ENCODE measurements at places on chromosomes 2 and 18.

DNA sequence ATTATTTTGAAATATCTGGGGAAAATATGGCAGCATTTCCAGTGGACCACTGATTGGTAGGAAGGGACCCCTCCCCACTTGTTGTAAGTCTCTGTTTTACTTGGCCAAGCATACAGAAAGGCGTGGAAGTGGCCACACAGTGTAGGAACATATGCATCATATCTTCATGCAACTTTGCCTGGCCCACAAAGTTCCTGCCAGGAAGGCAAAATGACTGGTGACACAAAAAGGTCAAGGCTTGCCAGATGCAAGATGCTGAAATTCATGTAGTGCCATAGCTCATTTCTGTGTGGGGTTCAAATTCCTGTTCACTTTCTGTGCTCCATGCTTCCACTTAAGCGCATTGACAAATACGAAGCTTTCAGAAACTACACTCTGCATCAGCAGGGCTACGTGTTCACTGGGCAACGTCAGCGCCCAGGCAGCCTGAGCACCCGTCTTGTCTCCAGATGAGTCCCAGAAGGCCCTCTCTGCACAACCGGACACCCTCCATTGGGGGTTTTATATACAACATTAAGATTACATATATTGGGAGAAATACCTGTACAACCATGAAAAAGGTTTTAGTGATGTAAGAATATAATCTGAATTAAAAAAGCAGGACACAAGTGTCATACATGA lies 3.6 kb downstream of the DYNC2LI1 start:
- DNase-seq: no peak
- no peaks in the 10 kb centered on the region for H3K27me3 ChIP-seq
- H3K4me3 ChIP-seq: no peak overlapping the region
- H3K4me1 ChIP-seq: peaks cover 11% of the 10 kb centered on the region
- H3K27ac ChIP-seq: no peak overlapping the region

DNA sequence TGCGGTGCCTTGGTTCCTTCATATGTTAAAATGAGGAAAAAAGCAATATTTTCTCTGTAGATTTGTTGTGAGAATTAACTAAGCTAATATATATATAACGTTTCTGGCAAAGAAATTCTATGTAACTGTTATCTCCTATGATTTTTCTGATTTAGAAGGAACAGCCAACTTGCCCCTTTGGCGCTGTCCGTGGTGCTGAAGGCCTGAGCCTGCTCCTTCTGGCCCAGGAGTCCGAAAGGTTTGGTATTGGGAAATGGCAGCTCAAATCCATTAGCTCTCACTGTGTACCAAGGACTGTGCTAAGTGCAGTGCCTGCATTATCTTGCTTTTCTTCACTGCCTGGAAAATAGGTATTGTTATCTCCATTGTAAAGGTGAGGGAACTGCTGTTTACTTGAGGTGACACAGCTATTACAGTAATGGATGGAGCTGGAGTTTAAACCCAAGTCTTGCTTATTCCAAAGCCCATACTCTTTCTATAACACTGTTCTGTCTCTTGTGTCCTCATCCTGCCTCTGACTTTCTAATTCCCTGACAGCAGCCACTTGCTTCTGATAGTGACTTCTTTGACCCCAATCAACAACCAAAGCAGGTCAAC lies 52.2 kb downstream of the C1QL2 start:
- H3K4me3 ChIP-seq: no peak overlapping the region
- DNase-seq: peak; percentile 67
- H3K27me3 ChIP-seq: no peaks in the 10 kb centered on the region
- H3K4me1 ChIP-seq: no peaks in the 10 kb centered on the region
- no peaks in the 10 kb centered on the region for H3K36me3 ChIP-seq

- H3K36me3 ChIP-seq: no peaks in the 10 kb centered on the region
- H3K4me1 ChIP-seq: no peaks in the 10 kb centered on the region
- DNase-seq: no peak
- H3K27ac ChIP-seq: no peak overlapping the region
- no peak overlapping the region for H3K4me3 ChIP-seq
- H3K27me3 ChIP-seq: peaks cover 24% of the 10 kb centered on the region
Measured at GRCh38 chr2:9020267-9020666, 16.8 kb upstream of the MBOAT2 start.

- no peak overlapping the region for H3K27ac ChIP-seq
- DNase-seq: no peak
- H3K4me1 ChIP-seq: no peaks in the 10 kb centered on the region
- no peak overlapping the region for H3K4me3 ChIP-seq
Measured at GRCh38 chr2:186862869-186863709, 14.1 kb upstream of the ZSWIM2 start.

- H3K36me3 ChIP-seq: no peaks in the 10 kb centered on the region
- peaks cover 12% of the 10 kb centered on the region for H3K27me3 ChIP-seq
- DNase-seq: peak; percentile 66
- no peaks in the 10 kb centered on the region for H3K4me1 ChIP-seq
Measured at GRCh38 chr18:63963615-63964256, 6.1 kb upstream of the SERPINB8 start.

GRCh38 chr2:204346906-204347305 lies 198.4 kb upstream of the PARD3B start:
- peaks cover 19% of the 10 kb centered on the region for H3K27me3 ChIP-seq
- no peak overlapping the region for H3K4me3 ChIP-seq
- no peak for DNase-seq
- no peaks in the 10 kb centered on the region for H3K4me1 ChIP-seq

DNA sequence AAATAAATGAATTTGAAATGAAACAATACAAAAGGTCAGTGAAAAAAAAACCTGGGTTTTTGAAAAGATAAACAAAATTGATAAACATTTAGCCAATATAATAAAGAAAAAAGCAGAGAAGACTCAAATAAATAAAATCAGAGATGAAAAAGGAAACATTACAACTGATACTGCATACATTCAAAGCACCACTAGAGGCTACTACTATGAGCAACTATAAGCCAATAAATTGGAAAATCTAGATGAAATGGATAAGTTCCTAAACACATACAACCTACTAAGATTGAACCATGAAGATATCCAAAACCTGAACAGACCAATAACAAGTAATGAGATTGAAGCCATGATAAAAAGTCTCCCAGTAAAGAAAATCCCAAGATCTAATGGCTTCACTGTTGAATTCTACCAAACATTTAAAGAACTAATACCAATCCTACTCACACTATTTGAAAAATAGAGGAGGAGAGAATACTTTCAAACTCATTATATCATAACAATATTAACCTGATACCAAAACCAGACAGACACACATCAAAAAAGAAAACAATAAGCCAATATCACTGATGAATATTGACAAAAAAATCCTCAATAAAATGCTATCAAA lies 80.8 kb upstream of the CERS6 start:
- H3K27me3 ChIP-seq: no peaks in the 10 kb centered on the region
- H3K36me3 ChIP-seq: no peaks in the 10 kb centered on the region
- DNase-seq: no peak
- H3K4me3 ChIP-seq: no peak overlapping the region

GRCh38 chr2:9984871-9985480 lies 33.5 kb downstream of the GRHL1 start:
- DNase-seq: no peak
- H3K27ac ChIP-seq: no peak overlapping the region
- H3K4me3 ChIP-seq: no peak overlapping the region
- H3K27me3 ChIP-seq: peaks cover 37% of the 10 kb centered on the region
- H3K36me3 ChIP-seq: no peaks in the 10 kb centered on the region

GRCh38 chr18:10239991-10240634 lies 214.3 kb upstream of the APCDD1 start:
- no peak overlapping the region for H3K4me3 ChIP-seq
- H3K27ac ChIP-seq: no peak overlapping the region
- H3K27me3 ChIP-seq: no peaks in the 10 kb centered on the region
- no peak for DNase-seq

- no peak for DNase-seq
- H3K4me1 ChIP-seq: peaks cover 6% of the 10 kb centered on the region
Measured at GRCh38 chr2:288758-289361, 969 bp upstream of the ALKAL2 start.

DNA sequence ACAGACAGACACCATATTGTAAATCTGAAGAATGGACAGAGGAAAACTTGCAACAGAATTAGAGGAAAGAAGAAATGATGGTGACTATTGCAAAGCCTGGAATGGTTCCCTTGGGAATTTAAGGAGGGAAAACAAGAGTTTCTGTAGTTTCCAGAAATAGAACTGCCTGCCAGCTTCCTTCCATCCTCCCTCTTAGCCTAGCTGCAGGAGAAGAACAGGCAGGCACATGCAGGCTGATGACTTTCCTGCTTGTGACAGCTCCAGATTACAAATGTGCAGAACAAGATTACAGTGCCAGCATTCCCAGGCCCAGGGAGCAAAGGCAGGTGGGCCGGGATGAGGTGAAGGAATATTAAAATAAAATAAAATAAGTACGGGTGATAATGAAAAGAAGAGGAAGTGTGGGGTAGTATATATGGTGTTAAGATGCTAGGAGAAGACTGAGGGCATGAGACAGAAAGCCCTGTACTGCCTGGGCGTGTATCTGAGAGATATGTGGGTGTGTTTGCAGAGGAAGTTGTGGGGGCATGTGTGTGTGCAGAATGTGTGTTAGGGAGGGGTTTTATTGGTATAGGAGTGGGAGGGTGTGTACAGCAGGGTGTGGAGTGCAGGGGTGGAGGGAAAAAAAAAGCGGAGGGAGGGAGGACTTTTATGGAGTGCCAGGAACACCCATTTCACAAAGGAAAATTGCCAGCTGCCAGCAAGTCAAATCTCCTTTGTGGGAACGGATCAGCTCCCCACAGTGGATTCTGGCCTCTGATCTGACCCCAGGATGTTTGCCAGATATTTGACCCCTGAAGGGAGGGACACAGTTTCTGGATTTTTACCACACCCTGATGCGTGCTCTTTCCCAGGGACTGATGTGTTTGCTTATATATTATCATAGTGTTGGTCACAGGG lies 43.9 kb upstream of the NEMP2 start:
- no peaks in the 10 kb centered on the region for H3K27me3 ChIP-seq
- H3K36me3 ChIP-seq: no peaks in the 10 kb centered on the region
- no peak for DNase-seq

DNA sequence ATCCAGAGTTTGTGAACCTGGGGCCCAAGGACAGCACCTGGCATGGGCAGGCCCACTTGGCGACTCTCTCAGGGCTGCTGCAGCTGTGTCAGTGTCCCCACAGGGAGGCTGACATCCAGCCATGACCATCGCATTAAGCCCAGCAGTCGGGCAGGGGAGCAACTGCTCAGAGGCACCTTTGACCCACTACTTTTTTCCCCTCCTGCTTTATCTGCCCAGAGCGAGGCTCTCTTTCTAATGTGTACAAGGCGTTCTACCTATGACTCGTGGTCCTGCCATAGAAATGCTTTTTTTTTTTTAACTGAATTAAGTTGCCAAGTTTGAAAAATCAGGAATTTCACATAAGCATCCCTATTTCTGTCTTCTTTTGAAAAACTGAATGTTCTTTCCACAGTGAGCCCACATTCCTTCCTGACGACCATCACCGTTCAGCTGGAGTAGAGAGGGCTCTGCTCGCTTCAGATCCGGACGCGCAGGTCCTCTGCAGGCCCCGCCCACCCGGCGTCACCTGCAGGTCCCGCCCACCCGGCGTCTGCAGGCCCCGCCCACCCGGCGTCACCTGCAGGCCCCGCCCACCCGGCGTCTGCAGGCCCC lies 403 bp upstream of the CLUL1 start:
- H3K27ac ChIP-seq: no peak overlapping the region
- no peaks in the 10 kb centered on the region for H3K36me3 ChIP-seq
- peak overlapping the region; percentile 10 for H3K4me3 ChIP-seq
- H3K4me1 ChIP-seq: peaks cover 12% of the 10 kb centered on the region
- H3K27me3 ChIP-seq: peaks cover 30% of the 10 kb centered on the region
- no peak for DNase-seq

DNA sequence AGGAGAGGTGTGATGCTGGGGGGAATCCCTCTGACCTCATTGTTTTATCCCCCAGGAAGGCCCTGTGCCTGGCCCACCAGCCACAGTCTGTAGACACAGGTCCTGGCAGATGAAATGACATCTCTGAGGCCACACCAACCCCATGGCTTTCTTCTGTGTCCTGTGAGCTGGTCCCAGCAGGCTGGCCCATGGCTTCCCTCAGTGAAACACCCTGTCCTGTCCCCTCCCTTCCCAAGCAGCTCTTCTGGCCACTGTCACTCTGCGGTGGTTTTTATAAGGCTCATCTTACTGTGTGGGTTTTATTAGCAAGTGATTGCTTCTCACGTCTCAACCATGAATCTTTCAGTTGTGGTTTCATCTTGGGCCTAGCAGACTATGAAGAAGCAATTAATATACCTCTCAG lies 102.8 kb upstream of the STPG4 start:
- H3K27ac ChIP-seq: no peak overlapping the region
- H3K4me1 ChIP-seq: no peaks in the 10 kb centered on the region
- H3K4me3 ChIP-seq: no peak overlapping the region
- H3K36me3 ChIP-seq: no peaks in the 10 kb centered on the region
- peaks cover 17% of the 10 kb centered on the region for H3K27me3 ChIP-seq

GRCh38 chr2:47323009-47323821 lies 79.7 kb upstream of the MSH2 start:
- no peak overlapping the region for H3K27ac ChIP-seq
- H3K4me1 ChIP-seq: no peaks in the 10 kb centered on the region
- no peaks in the 10 kb centered on the region for H3K36me3 ChIP-seq
- peak; percentile 77 for DNase-seq

- H3K4me1 ChIP-seq: no peaks in the 10 kb centered on the region
- no peak overlapping the region for H3K4me3 ChIP-seq
- H3K27ac ChIP-seq: no peak overlapping the region
- peaks cover 18% of the 10 kb centered on the region for H3K27me3 ChIP-seq
Measured at GRCh38 chr2:235087832-235088495, 136.1 kb downstream of the SH3BP4 start.

DNA sequence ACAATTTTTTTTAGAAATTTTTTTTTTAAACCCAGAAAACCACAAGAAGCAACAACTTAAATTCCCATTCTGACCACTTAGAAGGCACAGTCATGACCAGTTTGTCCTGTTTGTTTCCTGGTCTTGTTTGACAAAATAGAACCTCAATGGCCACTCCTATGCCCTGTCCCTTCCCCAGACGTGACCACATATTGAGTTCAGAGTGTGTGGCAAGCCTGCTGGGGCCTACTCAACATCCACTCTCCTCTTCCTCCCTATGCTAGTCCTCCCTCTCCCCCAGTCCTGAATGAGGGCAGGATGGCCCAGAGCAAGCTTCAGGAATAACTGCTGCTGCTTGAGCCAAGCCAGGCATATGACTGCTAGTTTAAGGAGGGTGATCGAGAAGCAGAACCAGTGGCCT lies 89.6 kb downstream of the PRELID3A start:
- no peak overlapping the region for H3K4me3 ChIP-seq
- H3K36me3 ChIP-seq: no peaks in the 10 kb centered on the region
- DNase-seq: no peak

- DNase-seq: no peak
- H3K4me3 ChIP-seq: no peak overlapping the region
- H3K27me3 ChIP-seq: no peaks in the 10 kb centered on the region
- H3K36me3 ChIP-seq: peaks cover 14% of the 10 kb centered on the region
Measured at GRCh38 chr2:25855065-25855464, 23.2 kb downstream of the ASXL2 start.

Data from activated naive CD4-positive, alpha-beta T cell treated with anti-CD3 and anti-CD28 coated beads, Interleukin-2, amount 10 ng/mL, durations not matched to agents 7 days and 5 days (primary cell).